ENCODE measurements at places on chromosomes 13 and 19. TPM values are rescaled to one million over a fixed set of nuclear protein-coding genes. Genes with fewer than 3 reads are reported as not detected.
A peak's percentile ranks its signal among the peaks of the same experiment; 100 is the strongest.

GRCh38 chr19:10078329-10078728 is 7.8 kb upstream of the SHFL start:
- H3K4me1 ChIP-seq = no peaks in the 10 kb centered on the region
- DNase-seq = no peak
- no peaks in the 10 kb centered on the region for H3K36me3 ChIP-seq
- H3K27me3 ChIP-seq = no peaks in the 10 kb centered on the region
- H3K27ac ChIP-seq = no peak overlapping the region
- H3K4me3 ChIP-seq = no peak overlapping the region

DNA sequence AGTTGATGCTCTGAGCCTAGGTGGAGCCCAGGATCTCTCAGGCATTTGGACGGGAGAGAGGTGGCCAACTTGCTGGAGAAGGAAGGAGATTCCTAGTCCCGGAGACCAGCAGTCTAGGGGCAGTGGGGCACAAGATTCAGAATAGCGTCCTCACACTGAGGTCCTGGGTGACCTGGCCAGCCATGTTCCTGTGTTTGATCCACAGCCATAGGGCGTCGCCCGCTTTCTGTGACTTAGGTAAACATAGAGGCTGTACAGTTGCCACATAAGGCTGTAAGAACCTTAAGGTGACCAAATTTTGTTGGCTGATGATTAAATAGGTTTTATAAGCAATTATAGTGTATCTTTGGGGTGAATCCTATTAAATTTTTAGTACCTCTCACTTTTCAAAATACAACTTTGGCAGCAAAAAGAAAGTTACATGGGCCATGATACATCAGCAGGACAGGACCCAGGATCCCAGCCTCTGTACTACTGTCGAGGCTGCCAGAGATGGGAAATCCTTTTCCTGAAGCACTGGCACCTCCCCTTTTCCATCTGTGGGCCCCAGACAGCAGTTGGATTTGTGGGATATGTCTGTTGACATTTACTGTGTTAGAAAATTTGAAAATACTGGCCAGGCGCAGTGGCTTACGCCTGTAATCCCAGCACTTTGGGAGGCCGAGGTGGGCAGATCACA is 37.5 kb downstream of the TSSK6 start:
- peaks cover 8% of the 10 kb centered on the region for H3K4me1 ChIP-seq
- no peak overlapping the region for H3K4me3 ChIP-seq
- H3K27ac ChIP-seq = no peak overlapping the region
- no peak for DNase-seq

DNA sequence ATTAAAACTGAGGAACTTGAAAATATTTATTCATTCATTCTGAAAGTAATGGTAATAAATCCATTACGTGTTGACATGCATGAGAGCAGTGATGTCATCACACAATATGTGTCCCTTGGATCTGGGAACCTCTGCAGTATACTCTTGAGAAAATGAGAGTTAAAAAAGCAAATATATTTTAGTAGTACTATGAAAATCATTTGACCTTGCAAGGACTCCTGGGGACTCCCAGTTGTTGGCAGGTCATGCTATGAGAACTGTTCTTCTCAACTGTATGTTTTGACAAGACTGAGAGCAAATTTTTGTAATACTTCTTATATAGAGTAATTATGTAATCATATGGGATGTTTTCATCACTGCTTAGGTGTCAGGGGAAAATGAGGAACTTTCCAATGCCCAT is 249.4 kb downstream of the PCCA start:
- no peak for DNase-seq
- no peaks in the 10 kb centered on the region for H3K27me3 ChIP-seq
- H3K27ac ChIP-seq = no peak overlapping the region
- H3K4me3 ChIP-seq = no peak overlapping the region
- H3K4me1 ChIP-seq = no peaks in the 10 kb centered on the region

DNA sequence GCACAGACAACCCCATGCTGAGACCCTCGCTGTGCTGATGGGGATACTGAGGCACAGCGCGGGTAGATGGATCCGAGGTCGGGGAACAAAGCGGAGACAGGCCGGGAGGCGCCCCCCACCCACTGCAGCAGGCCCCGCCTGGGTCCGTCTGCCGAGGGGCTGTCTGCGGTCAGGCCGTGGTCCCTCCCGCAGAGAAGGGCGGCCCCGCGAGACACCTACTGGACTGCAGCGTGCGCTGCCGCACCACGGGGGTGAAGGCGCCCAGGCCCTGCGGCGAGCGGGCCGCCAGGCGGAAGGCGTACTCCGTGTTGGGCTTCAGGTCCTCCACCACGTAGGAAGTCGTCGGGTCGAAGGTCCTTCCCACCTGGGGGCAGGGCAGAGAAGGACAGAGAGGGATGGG is 101.9 kb downstream of the PTPRS start:
- no peak overlapping the region for H3K27ac ChIP-seq
- H3K4me1 ChIP-seq = no peaks in the 10 kb centered on the region
- DNase-seq = no peak
- H3K4me3 ChIP-seq = no peak overlapping the region
- peaks cover 15% of the 10 kb centered on the region for H3K36me3 ChIP-seq
- H3K27me3 ChIP-seq = no peaks in the 10 kb centered on the region

GRCh38 chr19:460877-461720 is at the start of gene SHC2:
SHC2 (minus strand) TSS chr19:461033; CDS start chr19:460996, 37 bp downstream.
- H3K27me3 ChIP-seq = no peaks in the 10 kb centered on the region
- peaks cover 16% of the 10 kb centered on the region for H3K4me1 ChIP-seq
- peak within 1 kb of the TSS; percentile 82 for H3K4me3 ChIP-seq
- peak within 1 kb of the TSS; percentile 87 for H3K27ac ChIP-seq
- DNase-seq = peak; percentile 81
- H3K36me3 ChIP-seq = no peaks in the 10 kb centered on the region

Gene C5AR2
- 2.7 TPM for total RNA-seq

DNA sequence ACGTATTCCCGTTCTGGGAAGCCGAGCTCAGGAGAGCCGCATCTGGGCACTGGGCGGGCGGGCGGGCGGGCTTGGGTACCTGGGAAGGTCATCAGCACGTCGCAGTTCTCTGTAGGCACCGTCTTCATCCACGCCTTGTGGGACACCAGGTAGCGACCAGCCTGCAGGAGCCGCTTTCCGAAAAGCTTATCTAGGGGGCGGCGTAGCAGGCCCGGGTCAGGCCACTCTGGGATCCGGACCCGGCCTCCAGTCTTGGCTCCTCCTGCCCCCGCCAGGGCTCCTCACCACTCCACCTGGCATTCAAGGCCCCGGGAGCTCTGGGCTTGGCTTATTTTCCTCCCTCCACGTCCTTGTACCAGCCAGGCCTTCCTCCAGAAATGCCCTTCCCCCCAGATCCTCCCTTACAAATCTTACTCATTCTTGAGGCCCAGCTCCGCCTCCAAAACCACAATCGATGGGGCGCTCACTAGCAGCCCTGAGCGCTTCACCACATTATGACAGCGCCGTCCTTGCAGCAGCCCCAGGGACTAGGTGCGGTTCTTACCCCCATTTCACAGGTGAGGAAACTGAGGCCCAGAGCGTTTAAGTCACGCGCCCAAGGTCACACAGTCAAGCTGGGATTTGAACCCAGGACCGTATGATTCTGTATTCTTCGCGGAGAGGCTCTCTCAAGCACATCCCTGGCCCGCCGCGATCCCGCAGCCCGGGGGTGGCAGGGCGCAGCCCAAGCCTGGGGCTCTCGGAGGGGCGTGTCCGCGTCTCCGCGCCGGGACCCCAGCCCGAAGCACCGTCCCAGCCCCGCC is 843 bp downstream of the ANO8 start:
- H3K4me3 ChIP-seq = peak overlapping the region; percentile 65
- peak overlapping the region; percentile 70 for H3K27ac ChIP-seq
- H3K4me1 ChIP-seq = peaks cover 52% of the 10 kb centered on the region
